ENCODE measurements at places on chromosomes 7 and 10.

- no peak for DNase-seq
Measured at GRCh38 chr7:45569290-45569685, 4.9 kb upstream of the ADCY1 start.

GRCh38 chr7:24812305-24812945 is 55.2 kb upstream of the GSDME start:
- peak; percentile 34 for DNase-seq

DNA sequence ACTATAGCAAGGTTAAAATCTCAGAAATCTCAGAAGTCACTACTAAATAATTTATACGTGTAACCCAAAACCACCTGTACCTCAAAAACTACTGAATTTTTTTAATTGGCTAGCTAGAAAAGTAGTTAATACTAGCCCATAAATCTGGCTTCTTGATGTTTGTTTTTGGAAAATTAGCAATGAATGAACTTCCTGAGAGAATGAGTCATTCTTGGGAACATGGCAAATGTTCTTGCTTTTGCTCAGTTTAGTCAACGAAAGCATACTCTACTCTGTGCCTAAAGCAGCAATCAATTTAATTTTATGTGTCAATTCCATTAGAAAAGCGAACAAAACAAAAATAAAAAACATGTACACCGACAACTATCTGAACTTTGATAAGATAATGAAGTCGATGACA is 69.2 kb downstream of the SEMA3E start:
- DNase-seq = no peak

DNA sequence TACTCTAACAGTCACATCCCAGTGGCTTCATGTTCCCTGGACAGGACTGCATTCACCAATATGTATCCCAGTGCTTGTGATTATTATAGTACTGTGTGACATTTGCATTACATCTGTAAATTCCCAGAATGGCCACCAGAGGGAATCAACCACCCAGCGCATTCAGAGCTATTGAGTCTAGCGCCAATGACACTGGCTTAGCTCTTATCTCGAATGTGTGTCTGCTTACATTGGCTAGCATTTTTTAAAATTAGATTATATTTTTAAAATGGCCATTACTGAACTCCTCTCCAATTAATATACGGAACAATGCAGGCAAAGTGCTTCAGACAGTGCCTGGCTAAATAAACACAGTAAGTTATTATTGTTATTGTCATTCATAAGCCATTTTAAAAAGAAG is 36.3 kb downstream of the TRIL start:
- DNase-seq = peak; percentile 80

GRCh38 chr10:98457721-98458120 is 11.0 kb upstream of the HPS1 start:
- no peak for DNase-seq

- DNase-seq = no peak
Measured at GRCh38 chr10:131549116-131549515, 237.6 kb upstream of the TCERG1L start.

DNA sequence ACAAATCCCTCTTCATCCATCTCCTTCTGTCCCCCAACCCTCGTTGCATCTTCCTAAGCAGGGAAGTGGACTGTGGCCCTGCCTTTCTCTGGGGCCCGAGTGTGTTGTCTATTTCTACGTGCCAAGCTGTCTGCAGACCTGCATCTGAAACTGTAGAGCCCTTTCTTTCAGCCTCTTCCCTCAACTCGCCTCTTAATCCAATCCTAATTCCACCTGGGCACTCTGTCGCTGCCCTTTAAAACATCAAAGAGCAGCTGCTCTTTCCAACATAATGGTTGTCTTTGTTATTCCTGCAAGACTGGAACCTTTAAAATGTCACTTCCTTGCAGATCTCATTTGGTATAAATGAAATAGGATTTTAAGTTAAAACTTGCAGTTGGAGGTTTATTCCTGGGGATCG is 21.5 kb upstream of the ADAM12 start:
- no peak for DNase-seq

DNA sequence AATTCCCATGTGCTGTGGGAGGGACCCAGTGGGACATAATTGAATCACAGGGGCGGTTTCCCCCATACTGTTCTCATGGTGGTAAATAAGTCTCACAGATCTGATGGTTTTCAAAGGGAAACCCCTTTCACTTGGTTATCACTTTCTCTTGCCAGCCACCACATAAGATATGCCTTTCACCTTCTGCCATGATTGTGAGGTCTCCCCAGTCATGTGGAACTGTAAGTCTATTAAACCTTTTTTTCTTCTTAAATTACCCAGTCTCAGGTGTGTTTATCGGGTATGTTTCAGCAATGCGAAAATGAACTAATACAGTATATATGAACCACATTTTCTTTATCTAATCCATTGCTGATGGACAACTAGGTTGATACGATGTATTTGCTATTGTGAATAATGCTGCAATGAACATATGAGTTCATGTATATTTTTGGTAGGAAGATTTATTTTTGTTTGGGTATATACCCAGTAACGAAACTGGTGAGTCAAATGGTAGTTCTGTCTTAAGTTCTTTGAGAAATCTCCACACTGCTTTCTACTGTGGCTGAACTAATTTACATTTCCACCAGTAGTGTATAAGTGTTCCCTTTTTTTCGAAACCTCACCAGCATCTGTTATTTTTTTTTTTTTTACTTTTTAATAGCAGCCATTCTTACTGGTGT is 70.0 kb upstream of the HGF start:
- no peak for DNase-seq

DNA sequence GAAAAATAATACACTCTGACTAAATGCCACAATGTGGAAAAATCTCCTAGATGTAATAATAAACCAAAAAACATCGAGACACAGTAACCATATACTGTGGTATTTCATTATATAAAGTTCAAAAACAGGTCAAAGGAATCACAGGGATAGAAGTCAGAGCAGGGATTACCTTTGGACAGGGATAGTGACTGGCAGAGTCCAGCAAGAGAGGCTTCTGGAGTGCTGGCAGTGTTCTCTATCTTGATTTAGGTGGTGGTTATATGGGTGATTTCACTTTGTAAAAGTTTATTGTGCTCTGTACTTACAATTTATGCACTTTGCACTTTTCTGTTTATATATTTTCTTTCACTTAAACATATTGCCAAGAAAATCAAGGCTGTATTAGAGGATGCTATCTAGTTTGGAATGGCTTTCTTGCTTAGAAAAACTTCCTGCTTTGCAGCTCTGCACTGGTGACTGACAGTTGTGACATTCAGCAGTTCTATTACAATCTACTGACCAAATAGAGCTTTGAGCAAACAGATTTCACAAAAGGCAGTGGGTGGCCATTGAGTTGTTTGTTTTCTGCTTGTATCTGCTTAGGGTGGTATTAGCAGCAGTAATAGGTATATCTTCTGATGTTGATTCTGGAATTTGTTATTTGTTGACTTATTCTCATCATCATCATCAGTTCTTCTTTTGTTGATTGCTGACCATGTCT is 263.6 kb upstream of the LRGUK start:
- DNase-seq = no peak

GRCh38 chr7:33716581-33717477 is 188.5 kb upstream of the BMPER start:
- DNase-seq = peak; percentile 44

All from Kasumi-1 (cell line).